ENCODE measurements at places on chromosomes 13 and 19.

DNA sequence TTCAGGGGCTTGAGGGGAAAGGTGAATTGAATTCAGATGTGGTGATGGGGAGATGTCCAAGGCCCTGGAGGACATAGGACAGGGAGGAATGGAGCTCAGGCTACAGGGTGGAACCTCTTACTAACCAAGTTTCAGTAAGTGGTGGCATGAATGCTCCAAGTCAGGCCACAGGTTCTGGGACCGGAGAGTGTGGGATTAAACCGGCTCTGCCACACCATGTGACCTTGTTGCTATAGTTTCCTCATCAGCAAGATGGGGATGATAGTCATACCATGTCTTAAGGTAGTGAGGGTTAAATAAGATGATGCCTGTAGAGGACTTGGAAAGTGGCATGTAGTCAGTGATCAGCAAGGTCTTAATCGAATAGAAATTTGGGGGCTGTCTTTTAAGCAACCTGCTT lies 16.3 kb downstream of the GPR183 start:
- DNase-seq, result no peak

DNA sequence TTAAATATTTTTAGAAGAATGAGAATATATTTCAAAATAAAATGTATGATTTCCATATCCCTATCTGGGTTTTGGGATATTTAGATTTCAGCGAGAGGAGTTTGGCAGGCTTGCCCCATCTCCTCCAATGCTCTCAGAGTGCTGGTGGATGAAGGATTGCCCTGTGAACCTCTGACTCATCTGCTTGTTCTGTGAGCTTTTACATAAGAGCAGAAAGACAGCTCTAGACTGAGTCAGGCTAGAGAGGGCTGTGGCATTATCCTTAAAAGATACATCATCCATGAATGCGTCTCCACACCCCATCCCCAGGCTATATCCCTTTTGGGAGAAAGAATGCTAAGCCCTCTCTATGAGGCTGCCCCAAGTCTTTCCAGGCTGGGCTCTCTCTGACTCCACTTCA lies 190.6 kb downstream of the TUBA3C start:
- DNase-seq, result no peak

GRCh38 chr19:28840891-28841290 lies 372.1 kb downstream of the UQCRFS1 start:
- no peak for DNase-seq

DNA sequence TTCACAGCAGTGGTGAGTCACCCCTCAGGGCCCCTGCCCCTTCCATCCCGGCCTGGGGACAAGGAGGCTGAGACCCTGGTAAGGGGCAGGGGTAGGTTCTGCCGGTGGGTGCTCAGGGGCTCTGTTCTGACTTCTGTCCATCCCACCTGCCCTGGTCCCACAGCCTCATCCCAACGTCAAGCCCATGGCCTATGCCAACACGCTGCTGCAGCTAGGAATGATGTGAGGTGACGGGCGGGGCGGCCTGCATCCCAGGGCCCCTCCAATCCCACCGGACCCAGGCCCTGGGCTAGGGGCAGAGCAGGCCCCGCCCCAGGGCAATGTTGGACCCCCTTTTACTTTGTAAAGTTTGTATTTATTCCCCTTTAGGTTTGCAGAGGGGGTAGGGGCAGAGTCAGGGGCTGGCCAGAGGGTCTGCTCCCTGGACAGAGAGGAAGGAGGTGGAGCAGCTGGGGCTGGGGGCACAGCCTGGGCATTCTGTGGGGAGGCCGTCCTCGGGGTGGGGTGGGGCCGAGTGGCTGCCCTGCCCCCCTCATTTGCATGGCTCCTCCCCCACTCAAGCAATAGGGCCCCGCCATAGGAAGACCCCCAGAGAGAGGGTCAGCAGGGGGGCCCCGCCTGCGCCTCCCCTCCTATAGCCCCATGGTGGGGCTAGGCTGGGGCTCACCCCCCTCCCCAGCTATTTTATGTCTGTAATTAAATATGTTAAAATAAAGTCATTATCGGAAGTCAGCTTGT lies 23.1 kb downstream of the CCDC8 start:
- DNase-seq, result no peak

DNA sequence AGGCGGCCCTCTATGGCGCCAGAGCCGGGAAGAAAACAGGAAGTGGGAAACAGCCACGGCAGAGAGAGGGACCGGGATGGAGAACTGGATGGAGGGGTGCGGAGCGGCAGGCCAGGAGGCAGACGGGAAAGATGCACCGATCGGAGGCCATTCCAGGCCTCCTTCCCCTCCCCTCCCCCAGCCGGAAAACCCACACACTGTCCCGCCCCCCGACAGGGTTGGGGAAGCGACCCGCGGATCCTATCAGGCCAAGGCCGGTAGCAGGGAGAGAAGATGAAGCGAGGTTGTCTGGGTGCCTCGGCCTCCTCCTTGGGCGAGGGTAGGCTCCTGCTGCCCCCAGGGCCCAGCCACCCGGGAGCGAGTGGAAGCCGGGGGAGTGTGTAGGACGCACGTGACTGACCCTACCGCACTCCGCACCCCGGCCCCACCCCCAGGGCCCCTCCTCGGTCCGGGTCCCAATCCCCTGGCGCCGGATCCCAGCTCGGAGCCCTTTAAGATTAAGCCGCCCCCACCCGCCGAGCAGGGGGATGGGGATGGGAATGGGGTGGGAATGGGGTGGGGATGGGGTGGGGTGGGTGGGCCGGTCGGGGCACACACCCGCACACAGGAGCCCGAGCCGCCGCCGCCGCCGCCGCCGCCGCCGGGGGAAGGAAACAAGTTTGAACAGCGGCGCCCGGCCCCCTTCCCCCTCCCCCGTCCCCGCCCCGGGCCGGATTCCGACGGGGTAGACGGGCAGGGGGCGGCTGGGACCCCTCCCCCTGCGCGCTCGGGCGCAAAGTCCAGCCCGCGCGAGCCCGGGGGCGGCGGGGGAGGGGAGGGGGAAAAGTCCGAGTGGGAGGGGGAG lies 1.5 kb downstream of the ERF start:
- DNase-seq, result no peak

- no peak for DNase-seq
Measured at GRCh38 chr13:95754069-95754468, 77.1 kb downstream of the DNAJC3 start.

DNA sequence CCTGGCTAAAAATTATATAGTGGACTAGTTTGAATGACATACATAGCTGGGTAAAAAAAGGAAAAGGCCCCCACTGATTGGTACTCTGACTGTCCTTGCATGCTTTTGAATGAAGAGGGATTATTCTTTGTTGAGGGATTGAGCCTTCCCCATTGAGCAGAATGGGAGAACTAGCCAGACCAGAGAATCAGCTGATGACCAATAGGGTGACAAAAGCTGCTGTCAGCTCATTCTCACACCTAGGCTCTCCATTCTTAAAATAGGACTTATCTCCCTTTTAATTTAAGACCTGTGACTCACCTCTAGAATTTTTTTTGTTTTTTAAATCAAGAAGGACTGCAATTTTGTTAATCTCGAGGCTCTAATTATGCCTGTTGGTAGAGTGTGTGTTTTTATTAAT lies 79.3 kb downstream of the CRYL1 start:
- DNase-seq, result no peak
